ENCODE measurements at places on chromosomes 11 and 22. TPM values are rescaled to one million over a fixed set of nuclear protein-coding genes. Genes with fewer than 3 reads are reported as not detected.

- no peaks in the 10 kb centered on the region for H3K36me3 ChIP-seq
- no peak overlapping the region for H3K4me3 ChIP-seq
- peaks cover 18% of the 10 kb centered on the region for H3K27me3 ChIP-seq
- no peak for DNase-seq
These were observed 4.2 kb upstream of the RASGRP2 start for GRCh38 chr11:64747961-64748665.

- no peak for DNase-seq
- peaks cover 27% of the 10 kb centered on the region for H3K4me1 ChIP-seq
These were observed 48.9 kb upstream of the TBCEL start for GRCh38 chr11:120974965-120975364.

DNA sequence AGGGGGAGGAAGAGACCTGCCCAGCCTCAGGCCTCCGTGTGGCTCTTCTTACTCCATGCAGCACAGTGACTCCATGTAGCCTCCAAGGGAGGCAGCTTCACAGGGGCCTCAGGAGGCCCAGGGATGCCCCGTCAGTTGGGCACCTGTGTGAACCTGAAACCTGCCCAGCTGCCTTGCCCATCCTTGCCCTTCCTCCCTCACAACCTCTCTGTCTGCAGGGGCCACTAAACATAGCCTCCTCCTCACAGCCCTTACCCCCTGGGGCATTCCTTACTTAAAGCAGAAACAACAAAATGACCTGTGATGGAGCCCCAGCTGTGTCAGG is 7.1 kb downstream of the LRRC32 start:
- H3K27me3 ChIP-seq, result no peaks in the 10 kb centered on the region
- no peak overlapping the region for H3K27ac ChIP-seq
- H3K4me1 ChIP-seq, result peaks cover 11% of the 10 kb centered on the region
- H3K4me3 ChIP-seq, result no peak overlapping the region

GRCh38 chr22:36435516-36436415 is 45.7 kb downstream of the TXN2 start:
- DNase-seq, result no peak
- H3K27ac ChIP-seq, result no peak overlapping the region
- no peaks in the 10 kb centered on the region for H3K36me3 ChIP-seq
- H3K4me3 ChIP-seq, result no peak overlapping the region

DNA sequence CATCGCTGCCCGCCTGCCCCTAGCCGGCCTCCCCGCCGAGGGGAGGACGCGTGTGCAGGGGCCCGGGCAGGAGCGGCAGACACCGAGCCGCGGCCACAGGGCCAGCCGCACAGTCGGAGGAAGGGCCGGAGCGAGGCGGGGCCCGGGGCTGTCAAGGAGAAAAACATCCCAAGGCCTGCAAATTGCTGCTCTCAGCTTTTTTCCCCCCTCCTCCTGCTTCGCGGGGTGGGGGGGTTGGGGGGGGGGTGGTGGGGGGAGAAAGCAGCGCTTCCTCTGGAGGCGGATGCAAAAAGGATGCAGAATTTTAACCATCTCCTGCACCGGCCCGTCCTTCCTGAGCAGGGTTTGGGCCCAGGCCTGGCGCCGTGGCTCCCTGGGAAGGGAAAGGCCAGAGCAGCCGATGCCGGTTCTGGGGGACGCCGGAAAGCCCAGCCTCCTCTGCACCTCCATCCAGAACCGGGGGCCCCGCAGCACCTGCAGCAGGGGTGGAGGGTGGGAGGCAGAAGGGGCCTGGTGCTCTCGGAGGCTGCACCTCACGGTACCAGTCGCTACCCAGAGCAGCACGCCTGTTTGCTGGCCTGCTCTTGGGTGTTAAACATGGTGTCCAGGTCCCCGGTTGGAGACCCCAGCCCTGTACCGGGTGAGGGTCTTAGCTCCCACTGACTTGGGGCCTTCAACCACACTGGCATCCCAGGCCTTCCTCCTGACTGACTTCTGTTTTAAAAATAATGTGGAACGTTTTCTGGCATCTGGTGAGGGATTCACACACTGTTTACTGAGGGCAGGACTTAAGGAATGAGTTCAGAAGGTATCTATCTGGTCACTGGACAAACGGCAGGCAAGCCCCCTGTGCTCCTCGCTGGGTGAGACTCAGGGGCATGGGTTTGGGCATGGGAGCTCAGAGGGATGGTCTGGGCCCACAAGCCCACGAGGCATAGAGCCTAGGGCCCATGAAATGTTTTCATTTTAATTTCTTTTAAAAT is 77.4 kb upstream of the WNT7B start:
- H3K4me3 ChIP-seq, result peak overlapping the region; percentile 78
- no peaks in the 10 kb centered on the region for H3K36me3 ChIP-seq
- H3K27ac ChIP-seq, result peak overlapping the region; percentile 66
- peak; percentile 56 for DNase-seq

DNA sequence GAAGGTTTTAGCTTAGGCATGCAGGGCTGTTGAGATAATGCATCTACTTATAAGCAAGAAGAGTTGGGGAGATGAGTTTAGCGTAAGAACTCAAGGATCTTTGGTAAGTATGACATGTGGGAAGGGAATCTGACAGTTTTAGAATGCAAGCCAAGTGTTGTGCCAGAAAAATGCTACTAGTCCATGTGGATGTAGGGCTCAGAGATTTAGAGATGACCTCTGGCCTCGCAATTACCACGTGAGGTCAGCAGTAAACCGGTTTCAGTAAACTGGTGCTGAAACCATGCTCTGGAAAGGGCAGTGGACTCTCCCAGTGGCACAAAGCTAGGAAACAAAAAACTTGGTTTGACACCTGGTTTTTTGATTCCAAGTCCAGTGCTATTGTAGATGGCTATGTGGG is 18.9 kb downstream of the MRPL16 start:
- no peaks in the 10 kb centered on the region for H3K27me3 ChIP-seq
- DNase-seq, result no peak
- no peak overlapping the region for H3K4me3 ChIP-seq

MFNG gene
- total RNA-seq, result 1.1 TPM

OR5B21 gene
- not detected for total RNA-seq

DSCAML1 gene
- not detected for total RNA-seq

DNA sequence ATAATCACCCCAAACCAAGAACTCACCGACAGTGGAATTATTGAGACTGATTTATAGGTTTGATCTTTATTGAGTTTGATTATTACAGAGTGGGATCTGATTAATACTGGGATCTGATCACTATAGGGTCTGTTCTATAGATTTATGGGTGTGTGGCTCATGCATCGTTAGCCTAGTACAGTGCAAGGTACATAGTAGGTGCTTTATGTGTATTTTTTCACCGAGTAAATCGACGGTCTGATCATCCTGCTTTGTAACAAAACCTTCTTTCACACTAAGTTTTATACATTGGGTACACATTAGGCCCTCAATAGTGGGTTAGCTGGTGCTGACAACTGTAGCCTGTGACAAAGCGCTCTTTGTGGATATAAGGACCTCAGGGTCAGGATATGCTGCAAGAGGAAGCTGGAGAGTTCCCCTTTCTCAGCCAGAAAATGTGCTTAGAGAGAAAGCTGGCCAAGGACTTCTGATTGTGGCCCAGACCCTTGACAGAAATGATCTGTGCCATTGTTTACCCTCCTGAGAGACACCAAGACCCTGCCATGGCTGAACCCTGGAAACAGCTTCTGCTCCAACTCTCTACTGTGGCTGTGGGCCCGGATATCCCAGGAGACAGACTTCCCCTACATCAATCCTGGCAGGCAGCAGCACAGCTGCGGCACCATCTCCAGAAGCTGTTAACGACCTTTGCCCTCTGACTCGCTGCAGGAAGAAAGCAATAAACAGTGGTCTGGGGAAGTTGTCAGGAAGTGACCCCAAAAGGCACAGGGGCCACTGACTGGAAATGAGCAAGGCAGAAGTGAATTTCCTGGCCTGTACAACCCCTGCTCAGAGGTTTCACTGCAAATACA is 16.1 kb upstream of the TPP1 start:
- DNase-seq, result peak; percentile 35
- H3K36me3 ChIP-seq, result no peaks in the 10 kb centered on the region
- H3K4me3 ChIP-seq, result no peak overlapping the region
- peaks cover 8% of the 10 kb centered on the region for H3K4me1 ChIP-seq

- peaks cover 4% of the 10 kb centered on the region for H3K27me3 ChIP-seq
- no peak for DNase-seq
- no peak overlapping the region for H3K27ac ChIP-seq
These were observed 56.6 kb upstream of the CCDC188 start for GRCh38 chr22:20207277-20208025.

OR52I1 gene
- total RNA-seq, result not detected

DNA sequence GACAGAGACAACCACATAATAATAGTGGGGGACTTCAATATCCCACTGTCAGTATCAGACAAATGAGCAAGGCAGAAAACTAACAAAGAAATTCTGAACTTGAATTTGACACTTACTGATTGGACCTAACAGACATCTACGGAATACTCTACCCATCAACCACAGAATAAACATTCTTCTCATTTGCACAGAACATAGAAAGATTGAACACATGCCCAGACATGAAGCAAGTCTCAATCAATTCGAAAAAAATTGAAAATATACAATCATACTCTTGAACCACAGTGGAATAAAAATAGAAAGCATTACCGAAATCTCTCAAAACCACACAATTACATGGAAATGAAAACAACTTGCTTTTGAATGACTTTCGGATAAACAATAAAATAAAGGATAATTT is 17.9 kb downstream of the RAB38 start:
- no peak overlapping the region for H3K4me3 ChIP-seq
- H3K27me3 ChIP-seq, result no peaks in the 10 kb centered on the region
- no peak overlapping the region for H3K27ac ChIP-seq
- no peaks in the 10 kb centered on the region for H3K36me3 ChIP-seq
- no peak for DNase-seq
- H3K4me1 ChIP-seq, result no peaks in the 10 kb centered on the region

DNA sequence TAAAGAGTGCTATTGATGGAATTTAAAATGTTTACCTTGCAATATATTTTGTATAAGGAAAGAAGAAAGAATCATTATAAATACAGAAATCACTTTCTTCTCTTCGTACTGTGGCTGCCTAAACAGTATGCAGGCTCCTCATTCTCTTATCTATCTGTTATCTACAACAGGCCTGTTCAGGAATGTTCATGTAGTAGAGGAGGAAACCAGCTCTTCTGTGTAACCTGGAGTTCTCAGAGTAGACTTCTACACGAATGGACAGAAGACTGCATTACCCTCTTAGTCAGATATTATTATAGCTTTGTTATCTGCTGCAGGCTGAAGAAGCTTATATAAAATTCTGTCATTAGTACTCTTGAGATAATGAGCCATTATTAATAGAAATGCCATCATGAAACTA is 1225.9 kb upstream of the CNTN5 start:
- no peaks in the 10 kb centered on the region for H3K36me3 ChIP-seq
- H3K27ac ChIP-seq, result no peak overlapping the region
- H3K4me3 ChIP-seq, result no peak overlapping the region
- DNase-seq, result no peak
- no peaks in the 10 kb centered on the region for H3K4me1 ChIP-seq

DNA sequence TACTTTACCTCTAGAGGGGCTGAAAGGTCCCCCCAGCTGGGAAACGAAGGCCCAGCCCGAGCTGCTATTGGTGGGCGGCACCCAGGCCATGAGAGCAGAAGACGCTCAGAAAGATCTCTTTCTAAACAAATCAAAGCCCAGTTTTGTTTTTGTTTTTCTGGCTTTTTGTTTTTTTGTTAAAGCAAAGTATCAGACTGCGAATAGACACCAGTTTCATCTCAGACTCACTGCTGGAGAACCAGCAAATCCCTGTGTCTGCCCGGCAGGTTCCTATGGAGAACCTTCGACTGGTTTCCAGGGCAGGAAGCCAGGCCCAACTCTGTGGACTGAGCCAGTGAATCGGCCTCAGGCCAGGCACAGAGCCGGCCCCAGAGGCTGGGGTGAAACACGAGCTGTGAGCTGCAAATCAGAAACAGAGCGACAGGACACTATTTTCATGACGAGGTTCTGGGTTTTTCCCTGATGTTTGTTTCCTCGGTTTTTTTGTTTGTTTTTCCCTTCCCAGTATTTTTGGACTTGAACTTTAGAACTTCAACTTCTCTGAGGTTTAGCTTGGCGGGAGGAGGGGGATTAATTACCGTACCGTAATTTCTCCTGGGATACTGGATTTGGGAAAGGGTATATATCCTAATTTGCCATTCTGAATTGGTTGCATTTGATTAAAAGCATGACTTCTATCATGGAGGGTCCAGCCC is 16.0 kb upstream of the B4GALNT4 start:
- no peak overlapping the region for H3K27ac ChIP-seq
- no peak for DNase-seq
- H3K27me3 ChIP-seq, result 0 out of 2 replicates have a peak, but pooled peaks cover 3% of the 10 kb centered on the region
- H3K4me3 ChIP-seq, result no peak overlapping the region
- H3K4me1 ChIP-seq, result peaks cover 19% of the 10 kb centered on the region
- H3K36me3 ChIP-seq, result no peaks in the 10 kb centered on the region

NRIP3 gene
- 10.1 TPM for total RNA-seq

FOLR3 gene
- not detected for total RNA-seq

RAG2 gene
- total RNA-seq, result 0.10 TPM

DNA sequence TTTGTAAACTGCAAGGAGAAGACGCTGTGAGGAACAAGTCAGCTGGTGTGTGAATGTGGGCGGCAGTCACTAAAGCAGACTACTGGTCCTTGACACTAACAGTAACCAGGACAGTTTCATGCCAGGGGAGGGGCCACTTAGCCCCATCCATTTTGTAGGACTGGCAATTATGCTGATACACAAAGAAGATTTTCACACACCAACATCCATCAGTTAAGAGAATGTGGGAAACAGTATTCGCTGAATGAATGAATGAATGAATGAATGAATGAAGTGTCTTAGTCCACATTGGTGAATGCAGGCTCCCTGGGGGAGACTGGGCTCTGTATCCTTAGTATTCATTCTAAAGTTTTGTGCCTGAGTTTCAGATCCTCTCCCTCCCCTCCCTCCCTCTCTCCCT is 590.4 kb downstream of the BRD1 start:
- no peaks in the 10 kb centered on the region for H3K4me1 ChIP-seq
- H3K4me3 ChIP-seq, result no peak overlapping the region
- H3K27me3 ChIP-seq, result peaks cover 64% of the 10 kb centered on the region
- no peak overlapping the region for H3K27ac ChIP-seq

DNA sequence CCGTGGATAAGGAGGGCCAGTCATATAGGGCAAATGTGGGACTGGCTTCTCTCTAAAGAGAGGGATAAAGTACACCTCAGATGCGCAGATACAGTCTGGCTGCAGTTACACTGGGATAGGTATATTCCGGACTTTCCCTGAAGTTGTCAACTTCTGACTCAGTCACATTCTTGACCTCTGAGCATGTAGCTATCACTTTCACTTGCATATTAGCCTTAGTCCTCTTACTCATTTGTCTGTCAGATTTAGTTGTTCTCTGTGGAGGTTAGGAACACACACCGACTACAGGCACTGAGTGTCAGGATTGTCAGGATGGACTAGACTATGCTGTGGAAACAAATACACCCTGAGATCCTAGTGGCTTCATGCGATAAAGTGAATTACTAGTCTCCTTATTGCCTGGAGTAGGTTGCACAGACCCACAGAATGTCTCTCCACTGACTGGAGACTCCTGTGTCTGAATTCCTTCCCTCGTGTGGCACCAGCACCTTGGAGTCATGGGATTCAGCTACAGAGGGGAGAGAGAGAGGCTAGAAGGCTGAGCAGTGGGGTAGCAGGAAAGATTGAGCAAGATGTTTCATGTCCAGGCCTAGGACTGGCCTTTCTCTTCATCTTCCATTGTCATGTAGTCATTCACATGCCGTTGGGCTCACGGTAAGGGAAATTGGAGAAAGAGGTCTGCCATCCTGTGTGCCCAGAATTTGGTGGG is 654.3 kb downstream of the NTM start:
- no peak overlapping the region for H3K27ac ChIP-seq
- no peak for DNase-seq
- no peaks in the 10 kb centered on the region for H3K36me3 ChIP-seq
- no peaks in the 10 kb centered on the region for H3K27me3 ChIP-seq

TRIM49B gene
- total RNA-seq, result not detected

- no peaks in the 10 kb centered on the region for H3K36me3 ChIP-seq
- H3K4me3 ChIP-seq, result no peak overlapping the region
- peaks cover 4% of the 10 kb centered on the region for H3K4me1 ChIP-seq
- no peak overlapping the region for H3K27ac ChIP-seq
- H3K27me3 ChIP-seq, result no peaks in the 10 kb centered on the region
These were observed 355.2 kb downstream of the SOX6 start for GRCh38 chr11:16001044-16001568.

Measured in SJCRH30 (cell line).